Activated T-helper 1 cell treated with anti-CD3 and anti-CD28 coated beads, Interleukin-12 subunit alpha, Interleukin-12 subunit beta, Interleukin-2, Interleukin-4 antibody, amounts not matched to agents 30 ng/mL and 10 ng/mL and 1 ng/mL, durations not matched to agents 14 hours and 24 hours and 36 hours (primary cell): ENCODE measurements at places on chromosomes 13 and 19.

DNA sequence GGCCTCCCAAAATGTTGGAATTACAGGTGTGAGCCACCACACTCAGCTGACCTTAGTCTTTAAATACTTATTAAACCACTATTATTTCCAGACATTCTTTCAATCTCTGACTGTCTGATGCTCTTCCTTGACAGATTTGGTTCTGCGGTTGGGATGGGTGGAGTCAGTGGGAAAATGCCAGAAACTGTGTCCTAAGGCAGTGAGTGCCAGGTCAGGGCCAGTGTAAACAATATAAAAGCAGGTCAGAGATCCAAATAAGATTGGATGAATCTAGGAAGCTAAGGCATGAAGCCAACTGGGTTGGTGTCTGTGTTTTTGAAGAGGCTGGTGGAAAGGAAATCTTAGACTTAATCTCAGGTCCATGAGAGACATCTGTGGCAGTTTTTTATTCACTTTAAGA lies 74.7 kb downstream of the KLF5 start:
- no peaks in the 10 kb centered on the region for H3K36me3 ChIP-seq
- peaks cover 2% of the 10 kb centered on the region for H3K27me3 ChIP-seq
- H3K27ac ChIP-seq, result no peak overlapping the region
- H3K4me3 ChIP-seq, result no peak overlapping the region
- DNase-seq, result no peak

- no peaks in the 10 kb centered on the region for H3K4me1 ChIP-seq
- H3K4me3 ChIP-seq, result no peak overlapping the region
- no peaks in the 10 kb centered on the region for H3K36me3 ChIP-seq
- no peak overlapping the region for H3K27ac ChIP-seq
Measured at GRCh38 chr13:24983094-24983493, 112.8 kb upstream of the PABPC3 start.

DNA sequence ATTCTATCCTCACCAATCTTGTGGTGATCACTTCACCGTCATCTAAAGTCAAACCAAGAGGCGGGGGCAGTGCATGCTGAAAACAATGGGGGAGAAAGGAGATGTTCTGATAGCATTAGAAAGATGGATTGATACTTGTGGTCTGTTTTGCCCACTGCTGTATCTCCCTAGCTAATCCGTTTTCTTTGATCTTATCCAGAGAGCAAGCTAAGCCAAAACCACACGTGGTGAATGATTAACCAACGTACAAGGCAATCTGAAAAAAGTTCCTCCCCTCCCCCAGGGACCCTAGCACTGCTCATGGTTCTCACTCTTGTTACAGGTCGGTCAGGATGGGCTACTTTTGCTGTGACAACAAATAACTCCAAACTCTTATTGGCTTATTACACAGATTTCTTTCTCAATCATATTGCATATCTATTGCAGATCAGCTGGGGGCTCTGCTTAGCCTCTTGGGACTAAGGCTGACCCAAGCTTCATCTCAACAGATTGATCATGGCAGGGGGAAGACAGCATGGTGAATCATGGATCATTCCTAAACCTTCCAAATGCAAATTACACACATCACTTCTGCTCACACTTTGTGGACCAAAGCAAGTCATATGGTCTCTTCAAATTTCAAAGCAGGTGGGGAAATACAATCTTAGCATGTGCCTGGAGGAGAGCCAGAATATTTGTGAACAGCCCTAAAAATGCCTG lies 11.9 kb upstream of the C13orf42 start:
- H3K4me1 ChIP-seq, result peaks cover 12% of the 10 kb centered on the region
- H3K27me3 ChIP-seq, result peaks cover 7% of the 10 kb centered on the region
- no peaks in the 10 kb centered on the region for H3K36me3 ChIP-seq
- no peak overlapping the region for H3K27ac ChIP-seq

- no peak for DNase-seq
- H3K4me3 ChIP-seq, result peak overlapping the region; percentile 26
- peak overlapping the region; percentile 8 for H3K27ac ChIP-seq
- H3K27me3 ChIP-seq, result no peaks in the 10 kb centered on the region
Measured at GRCh38 chr13:40660692-40661091, 5.7 kb downstream of the FOXO1 start.

DNA sequence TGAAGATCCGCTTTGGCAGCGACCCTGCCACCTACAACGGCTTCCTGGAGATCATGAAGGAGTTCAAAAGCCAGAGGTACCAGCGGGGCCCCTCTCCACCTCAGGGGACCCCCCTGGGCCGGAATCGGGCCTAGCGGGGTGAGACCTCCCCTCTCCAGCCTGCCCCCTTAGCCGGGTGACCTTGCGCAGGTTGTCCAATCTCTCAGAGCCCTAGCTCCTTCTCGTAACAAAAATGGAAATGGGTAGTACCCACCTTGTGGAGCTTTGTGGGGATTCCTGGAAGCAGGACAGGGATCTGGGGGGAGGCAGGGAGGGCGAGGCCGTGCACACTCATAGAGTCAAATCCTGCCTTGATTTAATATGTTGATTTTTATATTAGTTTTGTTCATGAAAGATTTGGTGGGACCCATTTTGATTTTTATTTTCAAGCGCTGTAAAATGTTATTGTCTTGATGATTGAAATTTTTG lies 658 bp downstream of the SIN3B start:
- H3K36me3 ChIP-seq, result peaks cover 21% of the 10 kb centered on the region
- no peak for DNase-seq
- H3K4me3 ChIP-seq, result peak overlapping the region; percentile 88

GRCh38 chr13:46359714-46360113 lies 27.3 kb downstream of the RUBCNL start:
- DNase-seq, result no peak
- peaks cover 9% of the 10 kb centered on the region for H3K36me3 ChIP-seq
- no peaks in the 10 kb centered on the region for H3K27me3 ChIP-seq
- no peak overlapping the region for H3K27ac ChIP-seq

DNA sequence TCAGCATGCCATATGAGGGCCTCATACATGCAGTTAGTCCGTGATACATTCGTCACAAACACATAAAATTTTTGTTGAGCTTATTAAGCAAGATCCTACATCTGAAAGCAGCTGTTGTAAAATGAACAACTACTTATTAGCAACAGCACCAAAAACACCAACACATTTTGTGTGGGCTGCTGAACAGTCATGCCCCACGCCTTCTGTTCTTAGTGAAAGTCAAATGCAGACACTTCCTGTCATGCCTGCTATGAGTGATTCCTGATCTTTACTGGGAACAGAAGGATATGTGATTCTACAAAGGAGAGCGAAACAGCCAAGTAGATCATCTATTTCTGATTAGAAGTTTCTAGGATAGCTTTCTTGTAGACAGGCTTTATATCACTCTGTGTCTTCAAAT lies 4.2 kb upstream of the B3GLCT start:
- no peak overlapping the region for H3K27ac ChIP-seq
- no peak for DNase-seq
- no peak overlapping the region for H3K4me3 ChIP-seq
- no peaks in the 10 kb centered on the region for H3K4me1 ChIP-seq

GRCh38 chr19:30602661-30603350 lies 230.6 kb downstream of the ZNF536 start:
- no peaks in the 10 kb centered on the region for H3K4me1 ChIP-seq
- DNase-seq, result no peak
- H3K27ac ChIP-seq, result no peak overlapping the region
- H3K36me3 ChIP-seq, result no peaks in the 10 kb centered on the region
